Iris pigment epithelial cell (primary cell): ENCODE measurements at places on chromosomes 11 and 22.

- DNase-seq, result peak; percentile 87
These were observed 269.9 kb upstream of the SORL1-AS1 start for GRCh38 chr11:121722431-121723245.

DNA sequence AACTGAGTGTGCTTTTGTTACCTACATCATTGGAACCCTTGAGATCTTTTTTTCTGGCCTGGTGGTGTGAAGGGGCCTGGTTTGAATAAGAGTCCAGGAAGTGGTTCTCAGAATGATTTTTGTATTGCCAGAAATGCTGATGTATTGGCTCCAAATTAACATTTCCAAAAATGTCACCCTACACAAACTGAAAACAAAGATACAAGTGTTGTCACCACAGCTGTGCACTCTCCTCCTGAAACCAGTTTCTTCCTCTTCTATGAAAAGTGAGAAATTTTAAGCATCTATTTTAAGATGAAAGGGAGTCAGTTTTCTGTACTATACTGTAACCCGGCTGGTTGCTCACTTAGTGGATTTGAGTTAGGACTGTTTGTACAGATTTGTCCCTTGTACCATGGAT lies 218.8 kb downstream of the PGR start:
- no peak for DNase-seq

DNA sequence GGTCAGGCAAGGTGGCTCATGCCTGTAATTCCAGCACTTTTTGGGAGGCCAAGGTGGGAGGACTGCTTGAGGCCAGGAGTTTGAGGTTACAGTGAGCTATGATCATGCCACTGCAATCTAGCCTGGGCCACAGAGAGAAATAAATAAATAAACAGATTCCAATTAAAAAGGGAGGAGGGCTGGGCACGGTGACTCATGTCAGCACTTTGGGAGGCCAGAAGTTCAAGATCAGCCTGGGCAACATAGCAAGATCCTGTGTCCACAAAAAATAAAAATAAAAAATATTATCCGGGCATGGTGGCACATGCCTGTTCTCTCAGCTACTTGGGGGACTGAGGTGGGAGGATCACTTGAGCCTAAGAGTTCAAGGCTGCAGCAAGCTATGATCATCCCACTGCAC lies 7.5 kb downstream of the CYB561A3 start:
- no peak for DNase-seq

- DNase-seq, result peak; percentile 27
These were observed 1.5 kb upstream of the SREBF2 start for GRCh38 chr22:41831383-41831782.

DNA sequence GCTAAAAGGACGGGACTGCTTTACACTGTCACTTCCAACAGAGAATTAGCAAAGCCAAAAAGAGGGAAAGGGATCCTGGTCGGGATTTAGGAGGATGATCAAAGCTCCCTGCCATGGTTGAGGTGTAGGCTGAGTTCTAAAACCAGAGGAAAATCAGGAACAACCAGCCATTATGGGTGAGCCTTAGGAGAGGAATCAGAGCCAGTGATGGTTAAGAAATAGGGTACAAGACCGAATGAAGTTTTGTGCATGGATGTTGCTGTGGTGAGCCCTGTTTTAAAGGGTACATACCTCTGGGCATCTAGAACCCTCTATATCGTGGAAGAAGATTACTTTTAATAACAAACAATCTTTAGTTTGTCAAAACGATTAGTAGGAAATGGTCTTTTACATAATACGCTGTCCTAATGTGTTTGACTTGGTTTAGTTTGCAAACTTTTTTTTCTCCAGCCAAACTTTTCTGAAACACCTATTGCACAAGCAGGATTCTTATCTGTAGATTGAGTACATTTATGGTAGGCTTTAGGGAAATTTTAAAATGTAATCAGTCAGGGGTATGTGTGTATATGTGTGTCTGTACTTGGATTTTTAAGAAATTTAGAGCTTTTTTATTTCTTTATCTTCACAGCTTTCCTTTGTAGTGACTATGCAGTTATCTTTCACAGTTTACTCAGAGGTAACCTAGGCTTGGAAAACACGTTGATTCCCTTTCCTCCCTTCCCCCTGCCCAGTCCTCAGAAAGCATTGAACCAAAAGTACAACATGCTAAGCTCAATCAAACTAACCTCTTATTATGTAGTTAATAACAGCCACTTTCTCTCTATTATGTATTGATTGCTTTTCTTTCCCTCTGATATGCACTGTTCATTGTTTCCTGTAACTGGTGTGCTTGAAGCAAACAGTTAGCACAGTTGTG lies 26.8 kb downstream of the TRIM44 start:
- no peak for DNase-seq

DNA sequence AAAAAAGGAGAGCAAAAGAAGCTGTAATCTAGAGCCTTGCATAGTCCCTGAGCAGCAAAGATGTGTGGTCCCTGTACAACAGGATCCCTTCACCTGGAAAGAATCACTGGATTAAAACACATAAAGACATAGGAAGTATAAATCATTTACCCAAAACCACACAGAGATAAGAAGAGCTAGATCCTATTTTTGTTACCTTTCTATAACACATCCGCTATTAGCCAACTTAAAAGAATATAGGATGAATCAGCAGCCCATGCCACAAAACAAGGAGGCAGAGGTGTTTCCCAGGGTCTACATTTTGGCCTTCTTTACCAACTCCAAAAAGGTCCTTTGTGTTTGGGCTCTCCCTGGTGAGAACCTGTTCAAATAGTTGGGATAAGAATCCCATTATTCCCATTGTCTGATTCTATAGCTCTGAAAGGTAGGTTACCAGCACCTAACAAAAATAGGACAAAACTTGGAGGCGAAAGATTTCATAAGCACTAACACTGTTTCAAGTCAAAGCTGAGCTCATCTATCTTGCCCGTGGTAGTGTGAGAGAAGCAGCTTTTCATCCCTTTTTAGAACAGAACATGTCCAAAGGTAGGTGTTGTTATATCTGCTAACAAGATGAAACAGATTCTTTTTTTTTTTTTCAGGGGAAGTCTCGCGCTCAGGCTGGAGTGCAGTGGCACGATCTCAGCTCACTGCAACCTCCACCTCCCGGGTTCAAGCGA lies 26.8 kb downstream of the PAK1 start:
- no peak for DNase-seq

GRCh38 chr11:2089536-2090165 lies 49.5 kb downstream of the IGF2 start:
- DNase-seq, result peak; percentile 69

GRCh38 chr11:76667271-76667818 lies 3.2 kb downstream of the LRRC32 start:
- no peak for DNase-seq

- DNase-seq, result no peak
These were observed 426.4 kb downstream of the SHANK2 start for GRCh38 chr11:70825893-70826540.
